ENCODE measurements at places on chromosomes 11 and 22.

- no peak for DNase-seq
Observed at GRCh38 chr11:70089631-70090030, 11.5 kb downstream of the ANO1 start.

DNA sequence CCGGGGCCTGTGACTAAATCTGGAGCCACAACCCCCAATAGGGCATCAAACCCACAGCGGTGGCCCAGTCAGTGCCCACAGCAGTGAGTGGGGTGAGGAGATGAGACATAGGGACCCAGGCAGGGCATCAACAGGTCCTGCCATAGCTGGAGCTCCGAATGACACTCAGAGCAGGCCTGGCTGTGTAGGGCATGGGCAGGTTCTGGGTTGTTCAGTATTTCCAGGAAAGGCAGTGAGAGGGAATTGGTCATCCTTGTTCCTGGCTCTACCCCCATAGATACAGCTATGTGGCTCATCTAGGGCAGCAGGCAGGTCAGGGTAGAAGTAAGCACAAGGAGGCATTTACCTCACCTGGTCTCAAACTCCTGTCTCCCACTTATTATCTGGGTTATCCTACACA lies 126.6 kb downstream of the BUD13 start:
- no peak for DNase-seq

GRCh38 chr11:19573666-19574065 lies 139.0 kb upstream of the NAV2 start:
- no peak for DNase-seq

DNA sequence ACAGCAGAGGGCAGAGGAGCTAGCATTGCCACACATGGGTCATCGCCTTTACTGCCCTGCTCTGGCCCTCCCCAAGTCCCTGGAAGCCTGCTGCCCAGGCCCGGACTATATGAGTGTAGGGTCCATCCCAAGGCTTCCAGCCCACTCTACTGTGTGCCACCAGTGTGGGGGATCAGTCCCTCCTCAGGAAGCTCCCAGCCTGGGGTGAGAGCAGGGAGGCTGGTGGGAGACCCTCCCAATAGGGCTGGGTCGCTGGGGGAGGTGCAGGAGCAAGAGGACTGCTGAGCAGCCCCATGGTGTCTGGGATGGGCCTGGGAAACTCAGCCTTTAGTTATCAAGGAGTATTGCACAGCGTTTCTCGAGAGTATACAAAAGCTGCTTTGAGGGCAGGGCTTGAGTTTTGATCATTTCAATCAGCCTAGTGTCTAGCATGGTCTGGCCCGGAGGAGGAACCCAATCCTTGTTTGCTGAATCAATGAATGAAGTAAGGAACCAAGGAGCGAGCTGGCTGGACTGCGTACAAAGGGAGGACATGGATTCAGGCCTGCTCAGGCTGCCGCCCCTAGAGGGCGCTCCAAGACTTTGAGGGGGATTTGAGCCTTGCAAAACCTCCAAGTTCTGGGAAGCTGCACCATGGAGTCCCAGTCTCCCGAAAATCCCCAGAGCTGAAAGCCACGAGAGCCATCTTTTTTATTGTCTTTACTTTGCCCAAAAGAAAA lies 89.0 kb upstream of the PARVA start:
- no peak for DNase-seq

DNA sequence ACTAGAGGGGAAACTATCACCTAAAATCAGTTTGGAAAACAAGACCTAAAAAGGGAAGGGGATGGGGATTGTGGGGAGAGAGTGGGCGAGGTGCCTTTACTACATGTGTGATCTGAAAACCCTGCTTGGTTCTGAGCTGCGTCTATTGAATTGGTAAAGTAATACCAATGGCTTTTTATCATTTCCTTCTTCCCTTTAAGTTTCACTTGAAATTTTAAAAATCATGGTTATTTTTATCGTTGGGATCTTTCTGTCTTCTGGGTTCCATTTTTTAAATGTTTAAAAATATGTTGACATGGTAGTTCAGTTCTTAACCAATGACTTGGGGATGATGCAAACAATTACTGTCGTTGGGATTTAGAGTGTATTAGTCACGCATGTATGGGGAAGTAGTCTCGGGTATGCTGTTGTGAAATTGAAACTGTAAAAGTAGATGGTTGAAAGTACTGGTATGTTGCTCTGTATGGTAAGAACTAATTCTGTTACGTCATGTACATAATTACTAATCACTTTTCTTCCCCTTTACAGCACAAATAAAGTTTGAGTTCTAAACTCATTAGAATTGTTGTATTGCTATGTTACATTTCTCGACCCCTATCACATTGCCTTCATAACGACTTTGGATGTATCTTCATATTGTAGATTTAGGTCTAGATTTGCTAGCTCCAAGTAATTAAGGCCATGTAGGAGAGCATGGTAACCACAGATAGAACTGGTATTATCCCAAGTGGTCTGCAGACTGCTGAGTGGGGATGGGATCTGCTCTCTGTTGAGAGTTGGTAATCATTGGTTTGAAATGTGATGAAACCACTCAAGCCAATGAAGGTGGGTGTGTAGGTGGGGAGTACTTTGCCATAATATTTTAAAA lies 3.6 kb downstream of the NEAT1 start:
- DNase-seq, result no peak

GRCh38 chr11:17403980-17404759 lies 15.7 kb upstream of the KCNJ11 start:
- no peak for DNase-seq

GRCh38 chr11:2204361-2205213 lies 33.0 kb upstream of the TH start:
- no peak for DNase-seq

All from cortex of kidney (tissue), 1 donor.